ENCODE measurements at places on chromosomes 3 and 15.

DNA sequence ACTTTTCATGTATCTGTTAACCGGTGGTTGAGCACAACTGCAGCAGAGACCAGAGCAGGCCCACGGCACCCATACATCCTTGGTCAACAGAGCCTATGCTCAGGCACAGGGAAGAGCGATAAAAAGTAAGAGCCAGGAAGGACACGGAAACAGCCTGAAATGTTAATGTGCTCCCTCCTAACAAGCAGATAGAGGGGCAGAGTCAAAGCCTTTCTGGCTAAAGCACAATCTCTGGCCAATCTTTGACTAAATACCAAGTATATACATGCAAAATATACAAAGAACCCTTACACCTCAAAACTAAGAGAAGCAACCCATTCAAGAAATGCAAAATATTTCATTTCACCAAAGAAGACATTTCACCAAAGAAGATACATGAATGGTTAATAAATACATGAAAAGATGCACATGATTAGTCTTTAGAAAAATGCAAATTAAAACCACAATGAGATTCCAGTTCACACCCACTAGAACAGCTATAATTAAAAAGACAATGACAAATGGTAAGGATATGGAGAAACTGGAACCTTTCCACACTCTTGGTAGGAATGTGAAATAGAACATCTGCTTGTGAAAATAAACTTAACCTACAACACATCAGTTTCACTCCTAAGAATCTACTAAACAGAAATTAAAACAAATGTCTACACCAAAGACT lies 88.0 kb downstream of the OSBPL10 start:
- no peak for DNase-seq

DNA sequence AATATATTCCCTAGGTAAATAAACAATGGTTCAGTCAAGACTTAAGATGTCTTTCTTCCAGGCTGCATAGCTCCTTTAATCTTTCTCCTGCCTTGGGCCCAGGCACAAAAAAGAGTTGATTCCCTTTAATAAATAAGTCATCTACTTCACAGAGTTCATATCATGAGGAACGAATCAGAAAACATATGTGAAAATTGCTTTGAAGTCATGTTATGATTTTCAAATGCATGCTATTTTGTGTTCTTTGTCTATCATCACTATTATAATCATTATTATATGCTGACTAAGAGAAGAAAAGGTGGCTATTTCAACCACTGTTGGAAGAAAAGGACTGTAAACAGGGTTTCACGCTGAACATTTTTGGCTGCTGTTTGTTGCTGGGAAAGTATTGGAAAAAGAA lies 70.4 kb downstream of the LSAMP start:
- DNase-seq, result no peak

DNA sequence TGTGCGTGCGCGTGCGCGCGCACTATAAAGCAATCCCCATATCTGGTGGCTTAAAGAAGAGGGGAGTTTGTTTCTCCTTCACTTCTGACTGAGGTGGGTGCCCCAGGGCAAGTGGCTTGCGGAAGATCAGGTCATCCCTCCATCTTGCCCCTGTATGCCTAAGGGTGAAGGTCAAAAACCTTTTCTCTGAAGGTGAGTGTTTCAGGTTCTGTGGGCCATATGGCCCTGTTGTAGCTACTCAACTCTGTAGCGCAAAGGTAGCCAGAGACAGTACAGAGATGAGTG lies 5.5 kb downstream of the ABTB1 start:
- no peak for DNase-seq

- no peak for DNase-seq
Observed at GRCh38 chr15:70274908-70275307, 177.2 kb upstream of the TLE3 start.

- DNase-seq, result no peak
Observed at GRCh38 chr15:68207176-68207935, 2.2 kb upstream of the CALML4 start.

GRCh38 chr3:100386437-100387074 lies 14.3 kb downstream of the TOMM70 start:
- DNase-seq, result no peak

DNA sequence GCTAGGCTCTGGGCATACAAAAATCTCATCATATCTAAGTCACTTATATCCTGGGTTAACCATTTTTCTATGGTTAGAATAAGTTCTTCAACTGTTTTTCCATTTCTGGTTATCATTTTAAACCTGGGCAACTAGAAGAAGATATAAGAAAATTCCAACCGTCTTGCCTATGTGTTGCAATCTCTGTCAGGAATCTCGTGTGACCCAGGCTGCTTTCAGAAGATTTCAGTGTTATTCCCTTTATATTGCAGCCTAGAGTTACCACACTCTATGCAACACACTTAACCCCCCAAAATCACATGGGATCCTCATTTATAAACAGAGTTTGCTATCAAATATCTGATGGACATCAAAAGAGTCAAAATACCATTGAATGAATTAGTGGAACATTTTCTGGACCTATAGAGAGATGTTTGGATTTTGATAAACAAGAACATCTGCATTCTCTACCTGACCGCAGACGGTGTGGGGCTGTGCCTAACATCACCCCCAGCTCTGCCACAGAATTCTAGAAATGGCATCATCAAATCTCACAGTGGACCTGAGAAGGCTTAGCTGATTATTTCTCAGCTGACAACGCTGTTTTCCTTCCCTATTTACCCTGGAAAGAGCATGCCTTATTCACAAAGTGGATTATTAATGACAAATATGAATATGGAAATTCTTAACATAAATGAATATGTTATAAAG lies 515.7 kb downstream of the NTRK3 start:
- no peak for DNase-seq

DNA sequence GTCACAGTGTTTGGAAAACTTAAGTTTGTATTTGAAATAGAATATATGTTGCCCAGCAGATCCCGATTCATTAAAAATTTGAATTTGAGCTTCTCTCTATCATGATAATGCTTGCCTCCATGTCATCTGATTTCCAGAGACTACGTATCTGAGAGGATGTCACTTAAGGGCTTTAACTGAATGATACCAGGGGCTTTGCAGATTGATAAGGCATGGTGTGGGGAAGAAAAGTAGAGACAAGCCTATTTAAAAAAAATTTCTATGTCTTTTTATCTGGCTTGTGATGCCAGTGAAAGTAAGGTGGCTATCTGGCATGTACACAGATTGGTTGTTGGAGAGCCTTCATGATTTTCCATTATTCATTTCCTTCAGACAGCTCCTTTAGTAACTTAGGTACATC lies 72.7 kb downstream of the UBE2E2 start:
- no peak for DNase-seq

GRCh38 chr15:40493089-40493840 lies 22.5 kb downstream of the CHST14 start:
- no peak for DNase-seq
